Left forelimb (tissue), 1 donor: ENCODE measurements at places on chromosomes 12 and 14.

- no peak for DNase-seq
Observed at GRCh38 chr12:72095025-72095424, 156.4 kb downstream of the TPH2 start.

DNA sequence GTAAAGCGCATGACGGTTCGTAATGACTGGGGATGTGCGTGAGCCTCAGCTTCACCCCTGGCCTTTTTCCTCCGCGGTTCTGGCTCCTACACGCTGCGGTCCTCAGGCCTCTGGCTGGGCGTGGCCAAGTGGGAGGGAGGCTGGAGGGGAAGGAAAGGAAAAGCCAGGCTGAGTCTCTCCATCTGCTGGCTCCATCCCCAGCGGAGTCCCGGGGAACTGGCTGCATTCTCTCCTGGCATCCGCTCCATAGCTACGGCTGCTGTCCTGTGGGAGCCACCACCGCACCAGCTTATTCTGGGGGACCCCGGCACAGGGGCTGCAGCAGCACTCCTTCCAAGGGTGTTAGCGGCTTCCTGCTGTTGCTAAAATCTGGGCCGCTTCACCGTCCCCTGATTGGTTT lies 68.2 kb upstream of the SLC24A4 start:
- peak; percentile 84 for DNase-seq

- no peak for DNase-seq
Observed at GRCh38 chr12:122471324-122472226, 29.2 kb downstream of the ZCCHC8 start.

DNA sequence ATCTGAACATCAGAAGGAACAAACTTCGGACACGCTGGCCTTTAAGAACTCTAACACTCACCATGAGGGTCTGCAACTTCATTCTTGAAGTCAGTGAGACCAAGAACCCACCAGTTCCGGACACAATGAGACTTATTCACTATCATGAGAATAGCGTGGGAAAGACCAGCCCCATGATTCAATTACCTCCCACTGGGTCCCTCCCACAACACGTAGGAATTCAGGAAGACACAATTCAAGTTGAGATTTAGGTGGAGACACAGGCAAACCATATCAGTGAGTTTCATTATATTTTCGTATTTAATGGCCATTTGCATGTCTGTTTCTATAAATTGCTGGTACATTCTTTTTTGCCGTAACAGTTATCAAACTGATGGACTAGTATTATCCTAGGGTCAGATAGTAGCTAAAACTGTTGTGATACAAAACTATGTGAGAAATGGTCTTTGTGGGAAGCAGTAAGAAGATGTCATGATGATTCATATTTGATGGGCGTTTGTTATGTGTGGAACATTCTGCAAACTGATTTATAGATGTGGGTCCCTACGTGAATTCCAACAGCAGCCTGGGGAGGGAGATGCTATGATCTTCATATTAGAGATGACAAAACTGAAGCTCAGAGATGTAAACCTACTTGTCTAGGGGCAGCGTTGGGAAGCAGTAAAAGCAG lies 282.4 kb upstream of the TMEM132C start:
- no peak for DNase-seq

DNA sequence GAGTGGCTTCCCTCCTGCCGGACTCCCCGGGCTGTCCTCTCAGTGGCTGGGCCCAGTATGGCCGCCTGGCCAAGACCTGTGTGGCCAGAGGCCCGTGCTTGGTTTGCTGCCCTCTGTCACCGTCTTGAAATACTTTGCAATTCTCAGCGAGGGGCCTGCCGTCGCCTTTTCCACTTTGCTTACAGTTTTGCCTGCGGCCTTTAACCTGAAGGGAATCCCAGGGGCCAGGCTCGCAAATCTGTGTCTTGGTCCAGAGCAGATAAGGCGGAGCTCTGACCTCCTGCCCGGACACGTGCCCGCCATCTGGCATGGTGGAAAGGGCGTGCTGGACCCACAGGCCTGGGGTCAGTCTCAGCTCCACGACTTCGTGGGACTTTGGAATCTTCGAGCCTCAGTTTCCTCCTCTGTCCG lies 10.9 kb upstream of the AMN start:
- DNase-seq: no peak

DNA sequence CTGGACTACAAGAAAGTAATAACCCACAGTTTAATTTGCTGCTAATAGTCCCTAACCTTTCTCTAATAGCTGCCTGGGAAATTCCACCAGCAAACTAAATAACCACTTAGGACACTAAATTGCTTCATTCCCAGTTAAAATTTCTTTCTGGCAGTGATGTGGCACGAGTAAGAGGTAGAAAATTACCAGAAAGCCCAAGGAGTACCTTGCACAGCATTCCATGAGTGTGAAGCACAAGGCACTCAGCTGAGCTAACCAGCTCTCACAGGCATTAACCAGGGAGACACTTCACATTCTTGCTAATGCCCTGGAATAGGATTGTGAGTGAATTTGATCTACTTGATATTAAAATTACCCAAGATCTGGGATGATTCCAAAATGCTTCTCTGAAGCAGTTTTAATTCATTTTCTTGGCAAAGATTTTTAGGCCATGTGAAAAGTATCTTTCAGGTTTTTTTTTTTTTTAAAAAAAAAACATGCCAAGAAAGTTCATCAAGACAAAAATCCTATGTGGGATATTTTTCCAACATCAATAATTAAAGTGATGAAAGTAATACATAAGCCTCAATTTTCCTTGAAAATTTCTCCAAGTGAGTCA lies 29.5 kb downstream of the TSPAN8 start:
- DNase-seq: no peak

DNA sequence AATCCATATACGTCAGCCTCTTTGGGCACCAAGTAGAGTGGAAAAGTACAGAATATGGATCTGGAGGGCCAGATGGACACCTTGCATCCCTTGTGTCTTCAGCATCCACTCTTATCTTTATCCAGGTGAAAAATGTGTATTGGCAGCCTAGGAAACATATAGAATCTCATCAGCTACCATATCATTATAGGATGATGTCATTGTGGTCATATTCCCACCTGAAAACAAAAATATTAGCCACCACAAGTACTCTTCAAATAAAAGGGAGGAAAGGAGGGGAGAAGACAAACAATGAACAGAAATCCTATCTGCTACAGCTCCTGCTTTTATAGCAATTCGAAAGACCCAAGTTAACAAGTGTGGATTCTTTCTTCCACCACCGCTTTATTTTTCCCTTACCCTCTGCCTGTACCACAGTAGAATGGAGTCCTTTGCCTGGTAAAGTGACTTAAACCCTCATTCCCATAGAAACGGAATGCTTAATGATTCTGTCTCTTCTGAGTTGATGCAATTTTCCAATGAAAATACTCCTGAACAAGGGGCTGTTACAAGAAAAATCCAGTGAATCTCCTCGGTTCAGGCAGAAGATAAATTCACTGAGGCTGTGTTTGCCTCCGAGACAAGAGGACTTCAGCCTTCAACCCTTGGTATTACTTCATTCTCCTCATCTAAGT lies 13.8 kb upstream of the IL26 start:
- no peak for DNase-seq

DNA sequence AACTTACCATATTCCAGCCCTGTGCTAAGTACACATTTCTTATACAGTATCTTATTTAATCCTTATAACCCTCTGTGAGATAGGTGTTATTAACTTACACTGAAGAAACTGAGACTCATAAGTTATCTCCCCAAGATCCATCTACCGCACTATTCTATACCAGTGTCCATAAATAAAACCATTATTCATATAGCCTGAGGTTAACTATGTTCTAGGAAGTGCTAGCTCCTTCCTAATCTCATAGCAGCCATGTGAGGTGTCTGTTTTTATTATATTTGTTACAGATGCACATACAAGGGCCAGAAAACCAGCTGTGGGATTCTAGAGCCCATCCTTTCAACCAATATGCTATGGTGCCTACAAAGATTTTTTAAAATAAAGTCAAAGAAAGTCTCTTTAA lies 100.3 kb upstream of the RAP1B start:
- DNase-seq: no peak

GRCh38 chr12:116418551-116418950 lies 140.6 kb upstream of the MAP1LC3B2 start:
- no peak for DNase-seq

GRCh38 chr12:52581481-52581880 lies 7.8 kb upstream of the KRT74 start:
- DNase-seq: peak; percentile 34

GRCh38 chr12:108839018-108839889 lies 18.1 kb downstream of the SSH1 start:
- DNase-seq: no peak

DNA sequence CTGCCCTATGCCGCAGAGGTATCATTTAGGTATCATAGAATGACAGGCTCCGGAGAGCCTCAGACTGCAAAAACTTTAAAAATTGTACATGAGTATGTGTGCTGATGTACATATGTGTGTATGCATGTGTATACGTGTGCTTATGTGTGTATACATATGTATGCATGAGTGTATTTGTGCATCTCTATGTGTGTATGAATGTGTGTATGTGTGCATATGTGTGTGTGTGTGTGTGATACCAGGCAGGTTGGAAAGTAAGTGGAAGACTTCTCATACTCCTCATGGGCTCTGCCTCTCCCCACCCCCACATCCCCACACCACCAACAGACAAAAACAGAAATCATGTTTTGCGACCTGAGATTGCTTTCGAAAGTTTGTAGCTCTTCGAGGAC lies 621 bp upstream of the TMEM117 start:
- no peak for DNase-seq

GRCh38 chr12:49776858-49777257 lies 35.5 kb downstream of the TMBIM6 start:
- no peak for DNase-seq

DNA sequence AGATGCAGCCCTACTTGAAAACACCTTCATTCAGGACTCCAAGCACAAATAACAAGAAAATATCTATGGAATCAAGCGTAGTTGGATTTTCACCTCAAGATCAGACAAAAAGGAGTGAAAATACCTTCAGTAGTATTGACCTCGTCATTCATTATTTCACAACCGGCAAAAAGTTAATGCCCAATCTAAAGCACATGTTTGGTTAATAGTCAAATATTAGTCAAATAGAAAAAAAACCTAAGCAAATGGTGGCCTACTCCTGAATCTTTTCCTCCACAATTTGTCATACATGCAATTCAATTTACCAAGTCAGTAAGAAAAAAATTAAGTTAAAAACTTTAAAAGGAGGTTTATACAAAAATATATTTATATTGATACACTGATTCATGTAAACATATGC lies 50.0 kb downstream of the SLC38A4 start:
- no peak for DNase-seq

GRCh38 chr12:33427071-33427470 lies 12.5 kb downstream of the SYT10 start:
- no peak for DNase-seq
